Smooth muscle cell of the brain vasculature (primary cell): ENCODE measurements at places on chromosomes 12 and 14.

- no peak for DNase-seq
Observed at GRCh38 chr12:108843187-108843586, 14.2 kb downstream of the SSH1 start.

DNA sequence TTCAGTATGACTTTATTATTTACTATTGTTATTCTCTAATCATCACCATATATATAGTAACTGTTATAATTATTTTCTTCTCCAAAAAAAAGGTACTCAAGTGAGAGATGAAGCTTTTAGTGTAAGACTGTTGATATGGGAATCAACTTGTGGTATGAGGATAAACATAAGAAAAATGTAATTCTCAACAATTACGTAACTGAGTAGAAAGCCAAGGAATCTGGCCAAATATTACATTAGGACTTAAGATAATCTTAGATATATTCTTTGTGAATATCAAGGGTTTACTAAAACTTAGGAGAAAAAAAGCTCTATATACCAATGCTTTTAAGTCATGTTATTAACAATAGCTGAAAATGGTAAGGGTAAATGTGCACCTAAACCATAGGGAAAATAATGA lies 13.3 kb downstream of the SENP1 start:
- DNase-seq, result no peak

DNA sequence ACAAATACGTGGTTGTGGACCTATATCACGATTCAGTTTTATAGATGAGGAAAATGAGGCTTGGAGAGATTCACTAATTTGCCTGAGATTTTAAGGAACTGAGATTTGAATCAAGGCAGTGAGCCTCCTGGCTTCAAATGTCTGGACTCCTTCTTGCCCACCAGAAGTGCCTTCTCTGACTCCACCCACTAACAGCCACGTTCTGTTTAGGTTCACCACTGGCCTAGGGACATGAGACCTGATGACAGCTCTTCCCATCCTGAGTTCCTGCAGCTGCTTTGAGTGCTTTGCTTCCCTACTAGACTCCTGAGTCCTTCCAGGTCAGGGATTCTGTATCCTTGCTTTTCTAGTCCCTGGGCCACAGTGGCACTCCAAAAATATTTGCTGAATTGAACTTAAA lies 57.1 kb downstream of the PLBD1 start:
- no peak for DNase-seq

GRCh38 chr12:92543359-92543758 lies 159.4 kb upstream of the PLEKHG7 start:
- DNase-seq, result no peak

DNA sequence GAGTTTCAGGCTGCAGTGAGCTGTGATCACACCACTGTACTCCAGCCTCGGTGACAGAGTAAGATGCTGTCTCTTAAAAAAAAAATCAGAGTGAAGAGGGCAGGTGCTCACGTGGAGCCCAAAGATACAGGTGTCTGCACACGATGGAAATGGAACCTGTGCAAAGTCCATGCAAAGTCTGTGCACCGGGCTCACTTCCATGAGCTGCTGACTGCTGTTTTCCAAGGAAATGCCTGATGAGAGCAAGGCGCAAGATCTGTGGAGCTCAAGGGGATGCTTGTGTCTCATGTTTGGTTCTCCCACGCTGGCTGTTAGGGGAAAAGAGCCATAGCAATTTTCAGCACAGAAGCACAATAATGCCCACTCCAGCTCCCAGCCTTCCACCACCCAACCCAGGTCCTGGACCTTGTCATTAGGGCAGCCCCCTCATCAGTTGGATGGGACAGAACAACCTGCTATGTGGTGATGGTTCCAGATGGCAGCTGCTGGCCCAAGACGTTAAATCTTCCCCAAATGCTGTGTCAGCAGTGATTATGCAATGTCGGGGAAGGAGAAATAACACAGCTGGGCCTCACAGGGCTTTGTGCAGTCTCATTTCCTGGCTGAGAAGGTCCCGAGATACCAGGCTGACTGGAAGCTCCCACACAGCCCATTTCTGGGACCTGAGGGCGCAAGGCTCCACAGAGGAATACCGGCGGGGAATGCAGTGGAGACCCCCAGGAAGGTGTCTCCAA lies 27.9 kb upstream of the DICER1 start:
- no peak for DNase-seq

DNA sequence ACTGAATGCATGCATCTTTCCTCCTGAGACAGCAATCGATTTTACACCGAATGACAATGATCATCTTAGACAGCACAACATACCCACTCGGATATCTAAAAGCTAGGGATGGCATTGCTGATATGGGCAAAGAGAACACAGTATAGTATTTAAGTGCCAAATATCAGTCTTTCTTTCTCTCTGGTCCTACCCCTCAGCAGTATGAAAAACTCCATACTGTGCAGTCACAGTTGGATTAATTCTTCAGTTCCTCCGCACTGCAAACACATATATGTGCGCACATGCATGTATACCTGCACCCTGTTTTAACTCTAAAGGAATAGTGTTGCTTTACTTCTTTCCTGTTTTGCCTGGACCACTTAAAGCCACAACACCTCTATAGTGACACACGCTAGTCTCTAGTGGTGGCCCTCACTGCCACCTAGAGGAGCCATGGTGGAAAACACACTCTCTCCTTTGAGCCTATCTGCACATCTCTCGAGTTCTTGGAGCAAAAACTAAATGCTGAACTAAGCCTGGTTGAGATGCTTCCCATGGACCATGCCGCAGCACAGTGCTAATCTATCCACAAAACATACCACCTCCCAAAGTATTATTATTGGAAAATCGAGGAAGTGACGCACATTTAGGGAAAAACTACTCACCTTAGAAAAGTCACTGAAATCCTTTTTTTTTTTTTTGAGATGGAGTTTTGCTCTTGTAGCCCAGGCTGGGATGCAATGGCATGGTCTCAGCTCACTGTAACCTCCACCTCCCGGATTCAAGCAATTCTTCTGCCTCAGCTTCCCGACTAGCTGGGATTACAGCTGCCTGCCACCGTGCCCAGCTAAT lies 11.9 kb downstream of the TMEM52B start:
- no peak for DNase-seq
